ENCODE measurements at places on chromosomes 5 and 9.
A peak's percentile ranks its signal among the peaks of the same experiment; 100 is the strongest.

DNA sequence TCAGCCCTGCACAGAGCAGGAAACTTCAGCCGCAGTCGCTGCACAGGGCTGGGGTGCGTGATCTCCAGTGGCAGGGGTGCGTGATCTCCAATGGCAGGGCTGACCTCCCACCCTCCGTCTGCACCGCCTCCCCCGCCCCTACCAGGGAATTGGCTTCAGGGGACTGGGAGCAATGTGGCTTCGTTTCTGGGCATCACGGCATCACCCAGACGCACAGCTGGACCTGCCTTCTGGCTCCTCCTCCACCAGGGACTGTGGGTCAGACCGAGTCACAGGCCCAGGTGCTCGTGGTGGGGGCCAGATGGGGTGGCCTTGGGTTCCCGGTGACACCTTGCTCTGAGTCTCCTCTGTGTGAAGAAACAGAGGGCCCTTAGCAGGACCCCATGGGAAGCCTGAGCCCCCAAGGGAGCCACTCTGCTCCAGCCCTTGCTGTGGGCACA, 51.1 kb downstream of the AHRR start:
- DNase-seq: no peak

DNA sequence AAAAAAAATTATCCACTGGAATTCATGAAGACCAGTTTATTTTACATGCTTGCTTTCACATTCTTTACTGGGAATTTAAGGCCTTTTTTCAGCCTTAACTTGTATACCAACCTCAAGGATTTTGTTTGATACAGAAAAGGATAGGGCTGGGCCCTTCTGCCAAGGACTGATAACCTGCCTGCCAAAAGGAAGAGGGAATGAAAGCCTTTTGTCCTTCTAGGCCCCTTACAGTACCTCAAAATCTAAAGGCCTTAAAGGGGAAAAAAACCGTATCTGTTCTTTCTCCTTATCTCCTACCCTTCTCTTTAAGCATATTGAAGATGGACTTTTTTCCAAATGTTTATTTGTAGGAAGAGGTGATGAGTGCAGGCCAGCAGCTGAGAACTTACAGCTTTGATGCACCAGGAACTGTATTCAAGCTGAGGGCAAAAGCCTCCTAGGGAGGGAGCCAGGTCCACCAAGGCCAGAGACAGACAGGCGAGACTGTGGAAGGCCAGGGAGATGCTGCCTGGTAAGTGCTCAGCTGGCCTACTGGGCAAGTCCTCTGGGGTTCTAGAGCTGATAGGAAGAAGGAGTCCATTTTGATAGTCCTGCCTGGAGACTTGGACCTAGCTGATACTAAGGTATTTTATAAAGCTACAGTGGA, 31.8 kb downstream of the FAXDC2 start:
- DNase-seq: no peak

DNA sequence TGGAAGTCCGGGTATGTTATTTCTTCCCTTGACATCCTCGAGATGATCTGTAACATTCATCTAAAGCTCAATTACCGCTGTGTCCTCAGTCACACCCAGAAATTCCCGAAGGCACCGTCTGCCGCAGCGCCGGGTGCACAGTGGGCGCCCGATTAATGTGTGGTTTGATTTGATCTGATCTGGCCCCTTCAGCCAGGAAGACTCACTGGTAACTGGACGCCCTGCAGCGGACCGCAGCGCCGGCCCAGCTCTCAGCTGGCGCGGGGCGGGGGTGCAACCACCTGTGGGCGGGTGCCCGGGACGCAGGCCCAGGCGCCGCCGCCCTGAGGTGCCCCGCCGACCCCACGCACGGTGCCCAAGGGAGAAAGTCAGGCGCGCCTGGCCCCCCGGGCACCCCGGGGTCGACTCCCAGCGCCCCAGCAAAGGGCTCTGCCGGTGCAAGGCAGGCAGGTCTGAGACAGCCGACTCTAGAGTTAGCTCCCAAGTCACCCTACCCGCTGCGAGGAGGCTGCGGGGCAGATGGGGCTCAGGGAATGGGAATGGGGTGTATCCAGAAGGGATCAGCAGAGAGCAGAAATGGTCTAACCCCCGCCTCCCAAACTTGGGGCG, 1.7 kb downstream of the EPB41L4B start:
- no peak for DNase-seq

DNA sequence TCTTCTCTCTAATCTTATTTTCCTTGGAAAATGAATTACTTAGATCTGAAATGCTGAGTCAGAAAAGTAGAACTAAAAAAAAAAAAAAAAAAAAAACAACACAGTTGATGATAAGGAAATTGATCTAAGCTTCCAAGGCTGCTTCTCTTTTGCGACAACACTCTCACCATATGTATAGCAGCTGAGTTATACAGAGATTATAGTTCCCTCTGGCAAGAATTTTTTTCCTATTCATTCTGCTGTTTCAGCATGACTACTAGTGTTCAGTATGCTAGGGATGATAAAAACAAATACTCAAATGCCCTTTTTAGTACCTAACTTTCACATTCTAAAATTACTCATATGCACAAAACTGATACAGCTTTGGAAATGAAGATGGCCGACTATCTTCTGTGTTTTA, 267.3 kb downstream of the MLLT3 start:
- DNase-seq: no peak

DNA sequence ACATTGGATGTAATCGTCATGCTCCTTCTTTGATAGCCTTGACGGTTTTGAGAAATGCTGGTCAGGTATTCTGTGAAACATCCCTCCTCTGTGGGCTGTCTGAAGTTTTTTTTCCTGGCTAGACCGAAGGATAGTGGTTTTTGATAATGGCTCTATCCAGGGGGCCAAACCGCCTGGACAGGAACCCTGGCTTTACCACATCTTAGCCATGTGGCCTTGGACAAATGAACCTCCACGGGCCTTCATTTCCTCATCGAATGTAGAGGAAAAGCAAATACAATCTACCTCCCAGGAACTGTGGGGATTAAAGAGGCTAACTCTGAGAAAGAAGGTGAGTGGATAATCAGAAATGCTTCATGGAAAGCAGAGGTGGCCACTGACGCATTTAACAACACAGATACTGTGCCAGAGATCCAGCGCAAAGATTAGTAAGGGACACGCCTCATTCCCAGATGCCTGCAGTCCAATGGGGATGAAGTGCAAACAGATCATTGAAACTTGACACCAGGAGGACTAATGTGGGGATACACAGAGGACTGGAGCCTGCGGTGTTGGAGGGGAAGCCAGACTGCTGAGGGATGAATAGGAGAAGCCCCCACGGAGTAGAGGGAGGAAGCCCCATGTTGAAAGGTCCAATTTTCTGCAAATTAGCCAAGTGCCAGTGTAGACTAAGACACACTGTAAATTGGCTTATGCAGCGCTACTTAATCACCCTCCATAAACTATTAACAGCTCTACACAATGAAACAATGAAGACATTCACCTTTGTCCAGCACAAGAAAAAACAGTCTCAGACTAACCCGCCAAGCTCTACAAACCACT, 41.6 kb downstream of the MYO10 start:
- DNase-seq: peak; percentile 99

DNA sequence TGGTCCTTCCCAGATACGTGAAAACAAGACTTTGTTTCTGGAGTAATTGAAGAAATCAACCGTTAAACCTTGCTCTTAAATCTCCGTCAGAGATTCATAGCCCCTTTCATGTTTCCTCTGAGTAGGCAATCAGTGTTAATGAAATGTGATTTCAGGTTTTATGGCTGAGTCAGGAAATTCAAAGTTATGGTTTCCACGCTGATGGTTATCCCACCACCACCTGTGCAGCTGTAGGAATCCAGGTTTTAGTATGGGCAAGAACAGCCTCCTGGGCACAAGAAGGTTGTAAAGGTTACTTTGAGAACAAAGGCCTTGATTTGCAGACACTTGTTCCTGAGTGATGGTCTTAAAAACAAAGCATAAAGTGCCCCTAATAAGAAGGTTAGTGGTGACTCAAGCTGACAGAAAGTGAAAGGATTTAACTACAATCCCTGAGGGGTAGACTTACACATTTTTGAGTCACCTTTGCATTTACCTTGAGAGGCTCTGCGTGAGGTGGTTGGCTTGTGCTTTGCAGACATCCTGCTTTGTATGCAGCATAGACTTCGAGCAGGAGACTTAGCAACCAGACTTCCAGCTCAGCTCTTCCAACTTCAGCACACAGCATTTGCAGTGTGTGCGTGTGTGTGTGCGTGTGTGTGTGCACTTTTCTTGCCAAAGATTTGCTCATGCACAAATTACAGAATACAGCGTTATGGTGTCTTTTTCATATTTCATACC, 159.6 kb downstream of the TLE4 start:
- DNase-seq: no peak

DNA sequence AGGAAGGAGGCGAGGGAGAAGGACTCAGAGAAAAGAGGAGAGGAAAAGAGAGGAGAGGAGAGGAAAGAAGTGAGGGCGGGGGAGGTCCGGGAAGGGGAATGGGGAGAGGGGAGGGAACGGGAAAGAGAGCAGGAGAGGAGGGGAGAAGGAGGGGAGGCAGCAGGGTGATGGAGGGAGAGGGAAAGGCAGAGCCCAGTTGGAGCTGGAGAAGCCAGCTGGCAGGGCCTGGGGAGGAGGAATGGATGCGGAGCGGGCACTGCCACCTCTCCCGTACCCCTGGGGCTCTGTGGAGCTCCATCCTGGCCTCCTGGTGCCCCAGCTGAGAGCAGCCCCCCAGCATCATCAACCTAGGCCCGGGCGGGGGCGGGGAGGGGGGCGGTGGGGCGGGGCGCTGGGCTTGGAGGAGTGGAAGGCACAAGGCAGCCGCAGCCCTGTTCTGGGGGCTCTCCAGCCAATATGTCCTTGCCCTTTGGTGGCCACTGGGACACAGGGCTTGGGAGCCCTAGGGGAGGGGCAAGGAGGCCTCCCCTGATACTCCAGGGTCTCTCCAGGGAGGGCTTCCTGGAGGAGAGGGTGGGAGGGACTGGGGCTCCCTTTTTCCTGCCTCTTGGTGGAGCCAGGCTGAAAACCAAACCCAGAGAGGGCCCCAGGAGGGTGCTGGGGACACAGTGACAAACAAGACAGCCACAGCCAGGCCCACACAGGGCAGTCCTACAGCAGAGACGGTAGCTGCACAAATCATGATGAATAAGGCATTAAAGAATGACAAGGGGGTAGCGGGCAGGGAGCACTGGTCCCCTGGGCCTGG, 123.7 kb downstream of the C9orf50 start:
- DNase-seq: no peak

DNA sequence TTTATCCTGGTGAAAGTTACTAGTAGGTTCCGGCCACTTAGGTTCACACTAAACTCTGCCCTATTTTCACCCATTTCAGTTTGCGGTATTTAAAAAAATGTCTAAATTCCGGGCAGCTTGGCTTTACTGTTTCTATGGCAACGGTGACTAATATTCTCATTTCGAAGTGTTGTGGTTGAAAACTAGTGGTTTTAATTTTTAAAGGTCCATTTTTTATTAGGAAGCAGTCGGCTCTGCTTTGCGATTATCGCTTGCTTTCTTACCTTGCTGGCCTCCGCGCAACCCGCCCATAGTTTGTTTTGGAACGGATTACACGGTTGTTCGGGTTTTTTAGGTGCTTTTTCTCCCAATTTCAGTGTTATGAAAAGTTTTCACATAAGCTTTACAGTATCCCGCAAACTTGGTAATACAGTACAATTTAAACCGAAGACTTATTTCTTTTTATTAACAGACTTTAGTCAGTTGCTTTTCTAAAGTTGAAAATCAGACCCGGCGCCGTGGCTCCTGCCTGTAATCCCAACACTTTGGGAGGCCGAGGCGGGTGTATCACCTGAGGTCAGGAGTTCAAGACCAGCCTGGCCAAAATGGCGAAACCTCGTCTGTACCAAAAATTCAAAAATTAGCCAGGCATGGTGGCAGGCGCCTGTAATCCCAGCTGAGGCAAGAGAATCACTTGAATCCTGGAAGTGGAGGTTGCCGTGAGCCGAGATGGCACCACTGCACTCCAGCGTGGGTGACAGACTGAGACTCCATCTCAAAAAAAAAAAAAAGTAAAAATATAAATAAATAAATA, 1.6 kb downstream of the KDM4C start:
- DNase-seq: no peak

DNA sequence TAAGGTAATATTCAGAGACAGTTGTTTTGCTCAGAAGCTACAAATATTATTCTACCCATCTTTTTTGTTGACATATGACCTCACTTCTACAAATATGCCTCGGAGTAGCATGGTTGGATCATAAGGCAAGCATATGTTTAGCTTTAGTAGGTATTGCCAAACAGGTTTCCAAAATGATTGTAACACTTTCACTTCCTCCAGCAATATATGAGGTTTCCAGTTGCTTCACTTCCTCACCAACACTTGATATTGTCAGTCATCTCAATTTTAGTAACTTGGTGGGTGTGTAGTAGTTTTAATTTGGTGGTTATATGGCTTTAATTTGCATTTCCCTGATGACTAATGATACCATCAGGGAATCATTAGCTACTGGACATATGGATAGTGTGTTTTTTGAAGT, 46.7 kb downstream of the TNFSF8 start:
- DNase-seq: no peak

- no peak for DNase-seq
Observed at GRCh38 chr9:99138424-99139284, 33.7 kb downstream of the TGFBR1 start.

DNA sequence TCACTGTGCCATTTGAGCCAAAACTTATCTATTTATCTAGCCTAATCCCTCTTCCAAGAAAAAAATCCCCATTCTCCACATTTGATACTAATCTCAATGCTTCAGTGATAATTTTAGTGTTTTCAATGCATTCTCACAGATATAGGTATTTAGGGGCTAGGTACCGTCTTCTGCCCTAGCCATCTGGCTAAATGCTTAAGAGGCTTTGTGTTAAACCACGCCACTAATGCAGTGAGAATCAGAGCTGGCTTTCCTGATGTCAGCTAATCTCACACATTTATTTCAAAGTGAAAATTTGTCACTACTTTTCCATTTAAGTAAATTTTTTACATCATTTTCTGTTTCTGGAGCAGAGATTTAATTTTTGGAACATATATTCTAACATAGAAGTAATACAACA, 479.7 kb downstream of the MAN2A1 start:
- DNase-seq: no peak

DNA sequence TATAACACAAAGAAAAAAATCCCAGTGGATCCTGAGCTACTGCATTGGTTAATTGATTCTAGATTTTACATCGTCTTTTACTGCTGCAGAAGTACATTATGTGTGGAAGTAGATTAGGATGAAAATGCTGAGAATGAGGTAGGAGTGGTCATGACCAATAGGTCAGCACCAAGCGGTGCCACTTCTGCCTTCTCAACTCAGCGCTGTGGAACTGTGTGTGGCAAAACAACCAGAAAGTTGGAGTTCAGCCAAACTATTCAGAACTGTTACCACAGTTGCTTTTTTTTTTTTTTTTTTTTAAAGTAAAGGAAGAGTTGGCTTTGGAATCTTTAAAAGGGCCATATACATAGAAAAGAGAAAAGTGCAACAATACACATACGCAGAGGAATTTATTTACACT, 24.2 kb downstream of the POU5F2 start:
- peak; percentile 67 for DNase-seq

DNA sequence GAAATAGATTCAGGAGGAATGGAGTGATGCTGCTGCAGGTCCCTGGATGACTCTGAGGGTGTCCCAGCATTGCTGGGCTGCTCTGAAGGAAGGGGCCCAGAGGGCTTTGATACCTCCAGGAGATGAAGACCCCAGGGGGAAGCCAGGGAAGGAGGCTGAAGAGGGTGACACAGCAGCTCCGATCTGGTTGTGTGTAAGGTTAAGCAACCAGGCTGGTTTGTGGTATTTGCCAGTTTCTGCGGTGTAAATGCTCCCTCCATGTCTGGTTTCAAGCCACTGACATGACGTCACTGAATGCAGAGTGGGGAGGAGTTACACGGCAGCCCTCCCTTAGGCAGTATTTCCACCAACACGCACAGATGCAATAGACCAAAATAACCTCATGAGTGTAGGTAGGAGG, 40.0 kb upstream of the ORM1 start:
- no peak for DNase-seq

- DNase-seq: no peak
Observed at GRCh38 chr9:94135222-94135621, 51.0 kb downstream of the PTPDC1 start.

All from NCI-H748 treated with DMSO at 0.1 percent for 48 hours (cell line).